Stimulated activated CD4-positive, alpha-beta T cell treated with anti-CD3 and anti-CD28 coated beads, TNF-alpha, amount 100 ng/mL, for 1 hour (primary cell): ENCODE measurements at places on chromosomes 13 and 19.

DNA sequence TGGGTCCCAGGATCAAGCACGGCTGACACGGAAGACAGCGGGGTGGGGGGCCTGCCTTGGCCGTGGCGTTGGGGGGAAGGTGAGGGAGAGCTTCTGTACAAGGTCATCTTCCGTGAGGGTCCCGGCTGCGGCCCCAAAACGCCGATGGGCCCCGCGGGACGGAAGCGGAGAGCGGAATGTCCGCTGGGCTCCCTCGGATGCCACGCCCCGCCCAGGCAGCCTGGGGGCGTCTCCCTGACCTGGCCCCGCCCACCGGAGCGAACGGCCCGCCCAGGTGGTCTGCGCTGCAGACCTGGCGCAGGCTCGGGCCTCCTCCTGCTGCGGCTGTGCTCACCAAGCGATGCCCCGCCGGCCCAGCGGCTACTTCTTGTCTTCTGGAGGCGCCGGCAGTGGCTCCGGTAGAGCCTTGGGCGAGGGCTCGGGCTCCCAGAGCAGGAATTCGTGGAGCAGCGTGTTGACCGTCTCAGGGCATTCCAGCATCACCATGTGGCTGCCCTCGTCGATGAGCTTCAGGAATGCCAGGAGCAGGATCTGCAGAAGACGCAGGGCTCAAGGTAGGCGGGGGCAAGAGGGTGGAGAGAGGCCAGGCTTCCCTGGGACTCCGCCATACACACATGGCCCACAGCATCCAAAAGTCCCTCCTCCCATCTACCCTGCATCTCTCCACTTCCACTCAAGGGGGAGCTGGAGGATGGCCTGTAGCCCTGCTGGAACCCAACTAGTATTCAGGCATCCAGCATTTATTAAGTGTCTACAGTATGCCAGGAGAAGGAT lies 10.7 kb downstream of the ABHD8 start:
- DNase-seq = peak; percentile 81

GRCh38 chr13:111247552-111247951 lies 72.9 kb upstream of the TEX29 start:
- DNase-seq = no peak

- no peak for DNase-seq
These were observed 3.9 kb downstream of the FFAR1 start for GRCh38 chr19:35351411-35352176.

DNA sequence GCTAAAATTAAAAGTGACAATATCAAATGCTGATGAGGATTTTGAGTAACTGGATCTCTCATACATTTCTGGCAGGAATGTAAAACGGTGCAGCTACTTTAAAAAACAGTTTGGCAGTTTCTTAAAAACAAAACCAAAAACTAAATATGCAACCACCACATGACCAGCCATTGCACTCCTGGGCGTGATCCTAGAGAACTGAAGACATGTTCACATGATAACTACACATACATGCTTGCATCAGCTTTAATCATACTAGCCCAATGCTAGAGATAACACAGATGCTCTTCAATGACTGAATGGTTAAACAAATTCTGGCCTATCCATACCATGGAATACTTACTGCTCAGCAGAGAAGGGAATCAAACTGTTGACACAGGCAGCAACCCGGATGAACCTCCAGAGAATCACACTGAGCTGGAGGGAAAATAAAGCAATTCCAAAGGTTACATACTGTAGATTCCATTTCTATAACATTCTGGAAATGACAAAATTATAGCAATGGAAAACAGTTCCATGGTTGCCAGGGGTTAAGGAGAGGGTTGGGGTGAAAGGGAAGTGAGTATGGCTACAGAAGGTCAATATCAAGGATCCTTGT lies 25.5 kb upstream of the NAXD start:
- no peak for DNase-seq

DNA sequence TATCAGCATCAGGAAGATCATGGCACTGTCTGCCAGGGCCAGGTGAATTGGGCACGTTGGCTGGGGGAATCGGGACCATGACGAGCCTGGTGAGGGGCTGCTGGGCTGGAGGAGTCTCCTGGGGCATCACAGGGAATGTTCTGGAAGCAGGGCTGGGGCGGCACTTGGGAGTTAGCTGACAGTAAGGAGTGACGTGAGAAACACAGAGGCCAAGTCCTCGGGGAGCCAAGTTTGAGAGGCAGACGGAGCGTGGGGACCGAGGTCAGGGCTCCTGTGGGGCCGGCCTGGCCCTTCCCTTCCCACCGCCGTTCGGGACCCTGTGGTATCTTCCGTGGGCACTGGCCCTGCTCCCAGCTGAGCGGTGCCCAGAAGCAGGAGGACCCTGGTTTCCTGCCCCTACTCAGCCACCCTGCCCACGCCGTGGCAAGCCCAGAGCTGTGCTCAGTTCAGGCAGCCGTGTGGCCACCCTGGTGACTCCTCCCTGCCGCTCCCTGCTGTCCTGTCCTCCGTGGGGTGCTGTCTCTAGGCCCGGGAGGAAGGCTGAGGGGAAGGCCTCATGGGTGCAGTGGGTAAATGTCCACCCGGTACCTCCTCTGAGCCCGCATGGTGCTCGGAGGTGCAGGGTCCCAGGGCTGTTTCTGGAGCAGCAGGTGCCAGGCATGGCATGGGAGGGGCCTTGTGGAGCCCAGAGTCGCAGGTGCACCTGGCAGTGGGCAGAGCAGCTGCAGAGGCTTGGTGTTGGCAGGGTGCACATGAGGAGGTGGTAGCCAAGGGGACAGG lies 25.2 kb downstream of the CRTC1 start:
- no peak for DNase-seq

- no peak for DNase-seq
These were observed 22.8 kb downstream of the KLF12 start for GRCh38 chr13:74111399-74111798.

DNA sequence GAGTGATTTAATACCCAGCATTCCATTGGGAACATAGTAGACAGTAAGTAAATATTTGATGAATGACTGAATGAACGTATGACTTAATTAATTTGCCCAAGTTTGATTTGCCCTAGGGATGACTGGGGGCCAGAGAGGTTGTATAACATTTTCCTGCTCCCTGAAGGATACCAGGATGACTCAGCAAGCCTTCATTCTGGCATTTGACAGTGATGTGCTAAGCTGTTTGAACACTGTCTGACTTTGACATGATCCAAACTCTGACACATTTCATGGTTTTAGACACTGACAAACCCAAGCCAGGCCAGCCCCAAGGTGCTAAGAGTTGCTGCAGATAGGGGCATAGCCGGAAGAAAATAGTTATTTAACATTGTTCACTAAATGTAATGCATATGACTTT lies 53.4 kb upstream of the KLF12 start:
- DNase-seq = no peak

- no peak for DNase-seq
These were observed 42.6 kb upstream of the ZDHHC20 start for GRCh38 chr13:21501686-21502085.

- peak; percentile 38 for DNase-seq
These were observed at the start of gene ZNF665 for GRCh38 chr19:53192771-53193534. ZNF665 (minus strand) TSS chr19:53193358; CDS start chr19:53182898, 10,460 bp downstream.

DNA sequence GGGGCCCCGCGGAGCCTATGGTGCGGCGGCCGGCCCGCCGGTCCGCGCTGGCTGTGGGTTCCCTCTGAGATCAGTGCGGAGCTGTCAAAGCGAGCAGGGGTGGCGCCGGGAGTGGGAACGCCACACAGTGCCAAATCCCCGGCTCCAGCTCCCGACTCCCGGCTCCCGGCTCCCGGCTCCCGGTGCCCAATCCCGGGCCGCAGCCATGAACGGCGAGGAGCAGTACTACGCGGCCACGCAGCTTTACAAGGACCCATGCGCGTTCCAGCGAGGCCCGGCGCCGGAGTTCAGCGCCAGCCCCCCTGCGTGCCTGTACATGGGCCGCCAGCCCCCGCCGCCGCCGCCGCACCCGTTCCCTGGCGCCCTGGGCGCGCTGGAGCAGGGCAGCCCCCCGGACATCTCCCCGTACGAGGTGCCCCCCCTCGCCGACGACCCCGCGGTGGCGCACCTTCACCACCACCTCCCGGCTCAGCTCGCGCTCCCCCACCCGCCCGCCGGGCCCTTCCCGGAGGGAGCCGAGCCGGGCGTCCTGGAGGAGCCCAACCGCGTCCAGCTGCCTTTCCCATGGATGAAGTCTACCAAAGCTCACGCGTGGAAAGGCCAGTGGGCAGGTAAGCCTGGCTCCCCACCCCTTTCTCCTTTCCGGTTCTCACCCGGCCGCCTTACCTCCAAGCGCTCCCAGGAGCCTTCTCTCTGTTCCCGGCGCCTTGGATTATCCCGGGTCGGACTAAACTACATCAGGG lies at the start of gene PDX1:
TSS of gene PDX1 (plus strand) at position 67 of the 743 bp plus-strand sequence. CDS start at position 206, 139 bp downstream.
- DNase-seq = no peak

GRCh38 chr13:19591864-19592263 lies 30.5 kb upstream of the TPTE2 start:
- no peak for DNase-seq

GRCh38 chr19:45663800-45664199 lies 4.2 kb upstream of the GIPR start:
- no peak for DNase-seq

GRCh38 chr19:56403261-56403660 lies 871 bp upstream of the ZNF583 start:
- DNase-seq = peak; percentile 7

DNA sequence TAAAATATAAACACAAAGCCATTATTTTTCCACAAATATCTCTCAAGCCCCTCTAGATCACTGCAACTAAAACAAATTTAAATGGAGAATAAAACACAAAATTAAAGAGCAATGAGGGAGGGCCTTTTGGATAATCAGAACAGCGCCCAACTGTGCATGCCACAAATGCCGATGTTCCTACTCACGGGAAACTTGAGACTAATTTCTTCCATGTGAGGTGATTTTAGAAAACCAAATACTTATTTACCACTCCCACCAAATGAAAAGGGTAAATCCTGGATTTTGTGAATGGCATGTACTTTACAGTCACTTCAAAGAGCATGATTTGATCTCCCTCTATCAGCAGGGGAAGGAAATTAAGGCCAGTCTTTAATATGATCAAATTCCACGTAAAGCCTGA lies 74.8 kb downstream of the SLC7A1 start:
- no peak for DNase-seq

- DNase-seq = no peak
These were observed 117.0 kb downstream of the KCNRG start for GRCh38 chr13:50131920-50132903.

- DNase-seq = peak; percentile 52
These were observed 5.8 kb upstream of the FCGRT start for GRCh38 chr19:49506575-49507105.

GRCh38 chr19:33747273-33747672 lies 49.4 kb upstream of the KCTD15 start:
- DNase-seq = no peak

DNA sequence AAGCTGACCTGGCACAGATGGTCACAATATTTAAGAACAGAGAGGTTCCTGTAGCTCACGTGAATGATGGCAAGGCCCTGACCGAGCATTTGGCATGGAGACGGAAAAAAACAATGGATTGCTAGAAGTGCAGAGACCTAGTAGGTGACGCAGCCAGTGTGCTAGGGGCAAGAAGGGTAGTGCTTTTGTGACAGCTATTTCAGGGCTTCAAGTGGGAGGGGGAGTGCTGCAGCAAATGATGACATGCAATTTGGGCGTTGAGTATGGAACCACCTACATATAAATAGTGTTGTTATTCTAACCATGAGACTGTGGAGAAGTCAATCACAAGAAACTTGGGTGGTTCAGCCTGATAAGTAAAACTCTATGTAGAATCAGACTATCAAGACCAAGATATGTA lies 65.7 kb upstream of the IL17D start:
- no peak for DNase-seq

DNA sequence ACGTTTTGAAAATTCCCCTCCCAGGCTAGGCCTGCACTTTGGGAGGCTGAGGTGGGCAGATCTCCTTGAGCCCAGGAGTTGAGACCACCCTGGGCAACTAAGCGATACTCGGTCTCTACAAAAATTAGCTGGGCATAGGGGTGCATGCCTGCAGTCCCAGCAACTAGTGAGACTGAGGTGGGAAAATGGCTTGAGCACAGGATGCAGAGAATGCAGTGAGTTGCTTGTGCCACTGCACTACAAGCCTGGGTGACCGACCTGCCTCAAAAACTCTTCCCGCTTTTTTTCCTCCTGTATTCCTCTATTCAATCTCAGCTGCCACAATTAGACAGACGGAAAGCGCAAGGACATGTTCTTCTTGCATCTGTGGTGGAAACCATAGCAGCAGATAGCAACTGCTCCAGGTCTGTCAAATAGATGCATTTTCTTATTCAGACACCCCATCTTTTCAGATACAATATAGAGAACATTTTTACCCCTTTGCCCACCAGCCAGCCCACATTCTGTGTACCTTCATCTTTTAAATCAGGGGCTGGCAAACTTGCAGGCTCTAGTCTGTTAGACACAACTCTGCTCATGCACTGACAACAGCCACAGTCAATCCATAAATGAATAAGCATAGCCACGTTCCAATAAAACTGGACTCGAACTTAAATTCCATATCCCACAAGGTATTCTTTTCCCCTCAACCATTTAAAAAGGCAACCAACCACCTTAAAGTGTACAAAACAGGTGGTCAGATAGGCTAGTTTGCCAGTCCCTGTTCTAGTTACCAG lies 4.8 kb downstream of the TPT1 start:
- DNase-seq = no peak

DNA sequence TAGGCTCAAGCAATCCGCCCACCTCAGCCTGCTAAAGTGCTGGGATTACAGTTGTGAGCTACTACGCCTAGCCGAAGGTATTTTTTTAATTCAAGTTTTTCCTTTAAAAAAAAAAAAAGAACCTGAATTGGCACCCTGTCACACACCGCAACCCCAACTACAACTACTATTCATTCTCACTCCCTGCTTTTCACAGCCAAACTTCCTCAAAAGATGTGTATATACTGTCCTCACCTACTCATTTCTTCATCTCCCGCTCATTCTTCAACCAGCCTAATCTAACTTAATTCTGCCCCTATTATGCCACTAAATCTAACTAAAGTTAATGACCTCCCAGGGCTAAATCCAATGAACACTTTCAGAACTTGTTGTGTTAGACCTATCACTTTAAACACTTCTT lies 12.7 kb upstream of the WBP4 start:
- DNase-seq = no peak
